Stimulated activated CD8-positive, alpha-beta memory T cell treated with anti-CD3 and anti-CD28 coated beads, Interleukin-4, amount 100 ng/mL, for 48 hours (primary cell): ENCODE measurements at places on chromosomes 2 and 18.

DNA sequence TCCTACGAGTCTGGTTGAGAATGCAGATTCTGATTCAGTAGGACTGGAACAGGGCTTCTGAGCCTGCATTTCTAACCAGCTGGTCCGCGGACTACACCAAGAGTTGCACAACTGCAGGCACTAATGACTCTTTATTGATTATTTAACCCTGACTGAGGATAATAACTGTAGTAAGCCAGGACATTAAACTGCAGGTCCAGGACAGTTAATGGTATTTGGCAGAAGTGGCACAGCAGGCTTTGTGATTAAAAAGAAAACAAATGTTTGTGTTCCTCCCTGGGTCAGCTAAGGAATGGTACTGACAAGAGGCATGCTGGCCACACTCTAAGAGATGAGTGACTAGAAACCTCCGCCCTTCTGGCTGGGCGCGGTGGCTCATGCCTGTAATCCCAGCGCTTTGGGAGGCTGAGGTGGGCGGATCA lies 59.4 kb downstream of the ALPK2 start:
- no peak for DNase-seq

DNA sequence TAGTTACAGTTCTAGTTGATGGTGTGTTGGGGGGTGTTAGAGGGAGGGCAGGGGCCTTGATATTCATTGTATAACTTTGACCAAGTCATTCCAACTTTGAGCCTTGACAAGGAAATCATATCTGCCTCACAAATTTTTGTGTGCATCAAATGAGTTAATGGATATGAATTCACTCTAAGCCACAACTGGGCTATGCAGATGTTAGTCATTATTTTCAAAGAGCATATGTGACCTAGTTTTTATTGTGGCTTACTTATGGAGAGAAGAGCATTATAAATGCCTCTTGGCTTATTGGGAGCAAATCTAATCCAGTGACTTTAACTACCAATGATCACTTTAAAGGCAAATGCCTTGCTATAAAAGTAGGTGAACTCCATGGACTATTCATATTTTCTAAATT lies 250.2 kb downstream of the LPIN1 start:
- DNase-seq, result no peak

- no peak for DNase-seq
Measured at GRCh38 chr2:62112179-62112578, 83.7 kb upstream of the B3GNT2 start.

DNA sequence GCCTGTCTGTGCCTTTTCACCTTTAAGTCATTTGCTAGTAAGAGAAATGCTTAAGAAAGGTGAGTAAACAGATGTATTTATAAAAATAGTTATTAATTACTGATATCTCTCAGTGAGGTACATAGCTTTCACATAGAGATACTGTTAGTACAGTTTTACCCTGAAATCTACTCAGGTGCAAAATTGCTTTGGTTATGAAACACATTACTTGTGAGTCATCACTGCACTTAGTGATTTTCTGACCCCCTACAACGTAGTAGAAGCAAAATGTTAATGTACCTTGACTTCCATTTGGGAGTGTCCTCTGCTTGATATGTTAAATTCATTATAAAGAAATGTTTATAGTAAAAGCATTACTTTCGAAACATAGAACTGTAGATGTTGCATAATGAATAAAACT lies 6.5 kb downstream of the GLS start:
- no peak for DNase-seq

DNA sequence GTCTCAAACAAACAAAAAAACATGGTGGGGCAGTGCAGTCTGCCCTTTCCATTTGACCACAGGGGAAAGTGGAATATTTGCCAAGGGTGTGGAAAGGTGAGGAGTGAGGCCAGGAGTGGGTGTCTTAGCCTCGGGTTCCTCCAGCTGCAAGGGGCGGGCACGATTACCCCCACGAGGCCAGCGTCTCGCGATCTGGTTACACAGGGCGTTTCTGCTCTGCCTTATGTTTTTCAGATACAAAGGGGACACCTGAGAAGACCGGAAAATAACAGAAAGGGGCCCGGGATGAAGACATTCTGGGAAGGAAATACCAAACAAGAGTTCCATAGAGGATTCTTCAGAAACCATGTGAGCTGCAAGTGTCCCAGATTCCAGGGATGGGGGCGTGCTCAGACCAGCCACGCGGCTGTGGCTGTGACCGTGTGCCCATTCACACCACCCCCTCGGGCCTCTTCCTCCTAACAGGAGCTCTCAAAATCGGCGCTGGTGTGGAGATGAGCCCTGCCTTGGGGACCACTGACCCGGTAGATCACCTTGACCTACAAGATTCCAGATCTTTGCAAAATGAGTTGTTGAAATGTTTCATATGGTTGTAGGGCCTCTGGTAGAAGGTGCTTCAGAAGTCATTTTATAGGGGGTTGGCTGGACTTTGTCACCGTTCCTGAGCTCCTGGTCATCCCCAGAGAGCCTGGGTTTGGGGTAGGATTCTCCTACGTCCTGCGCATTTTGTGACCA lies 34.2 kb downstream of the FAM178B start:
- no peak for DNase-seq

DNA sequence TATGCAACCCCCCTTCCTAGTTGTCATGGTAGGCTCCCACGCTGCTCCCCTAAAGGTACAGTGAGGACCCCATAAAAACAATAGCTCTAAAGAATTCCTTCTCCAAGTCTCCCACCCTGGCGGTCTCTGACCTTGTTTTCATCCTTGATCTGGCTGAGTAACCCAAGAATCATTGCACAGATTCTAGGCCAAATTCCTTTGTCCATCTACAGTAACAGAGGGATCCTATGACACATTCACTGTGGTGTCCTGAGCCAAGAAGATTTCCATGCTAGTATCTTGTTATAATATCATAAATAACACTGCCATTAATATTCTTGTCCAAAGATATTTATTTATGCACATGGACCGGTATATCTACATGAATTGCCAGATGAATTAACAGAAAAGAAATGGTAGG lies 240.2 kb downstream of the CYP26B1 start:
- DNase-seq, result no peak

DNA sequence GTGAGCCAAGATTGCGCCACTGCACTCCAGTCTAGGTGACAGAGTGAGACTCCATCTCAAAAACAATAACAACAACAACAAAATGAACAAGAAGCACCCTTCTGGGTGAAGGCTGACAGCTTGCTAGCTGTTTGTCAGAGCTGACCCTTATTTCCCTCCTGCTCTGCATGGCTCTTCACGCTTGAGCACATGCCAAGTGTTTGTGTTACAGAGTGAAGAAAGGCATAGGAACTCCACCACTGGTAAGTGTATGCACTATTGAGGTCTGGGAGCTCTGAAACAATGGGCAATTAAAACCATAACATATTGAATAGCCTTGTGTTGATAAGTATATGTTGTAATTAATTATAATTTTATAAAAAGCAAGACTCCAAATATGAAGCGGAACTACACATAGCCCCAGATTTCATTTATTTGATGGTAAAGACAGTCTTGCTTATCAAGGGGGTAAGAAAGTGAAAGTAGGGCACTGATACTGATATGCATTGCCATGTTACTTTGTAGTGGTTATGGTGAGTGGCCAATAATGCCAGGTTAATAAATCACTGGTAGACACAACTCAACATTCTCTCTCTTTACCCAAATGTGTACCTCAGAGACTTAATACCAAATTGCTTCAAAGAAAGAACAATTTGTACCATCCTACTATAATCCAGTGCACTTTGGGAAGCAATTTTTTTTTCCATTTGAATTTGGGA lies 163.4 kb downstream of the VWC2L start:
- DNase-seq, result no peak

- no peak for DNase-seq
Measured at GRCh38 chr2:208252716-208253492, 2.0 kb downstream of the IDH1 start.

- no peak for DNase-seq
Measured at GRCh38 chr2:184463102-184463865, 135.0 kb upstream of the ZNF804A start.

DNA sequence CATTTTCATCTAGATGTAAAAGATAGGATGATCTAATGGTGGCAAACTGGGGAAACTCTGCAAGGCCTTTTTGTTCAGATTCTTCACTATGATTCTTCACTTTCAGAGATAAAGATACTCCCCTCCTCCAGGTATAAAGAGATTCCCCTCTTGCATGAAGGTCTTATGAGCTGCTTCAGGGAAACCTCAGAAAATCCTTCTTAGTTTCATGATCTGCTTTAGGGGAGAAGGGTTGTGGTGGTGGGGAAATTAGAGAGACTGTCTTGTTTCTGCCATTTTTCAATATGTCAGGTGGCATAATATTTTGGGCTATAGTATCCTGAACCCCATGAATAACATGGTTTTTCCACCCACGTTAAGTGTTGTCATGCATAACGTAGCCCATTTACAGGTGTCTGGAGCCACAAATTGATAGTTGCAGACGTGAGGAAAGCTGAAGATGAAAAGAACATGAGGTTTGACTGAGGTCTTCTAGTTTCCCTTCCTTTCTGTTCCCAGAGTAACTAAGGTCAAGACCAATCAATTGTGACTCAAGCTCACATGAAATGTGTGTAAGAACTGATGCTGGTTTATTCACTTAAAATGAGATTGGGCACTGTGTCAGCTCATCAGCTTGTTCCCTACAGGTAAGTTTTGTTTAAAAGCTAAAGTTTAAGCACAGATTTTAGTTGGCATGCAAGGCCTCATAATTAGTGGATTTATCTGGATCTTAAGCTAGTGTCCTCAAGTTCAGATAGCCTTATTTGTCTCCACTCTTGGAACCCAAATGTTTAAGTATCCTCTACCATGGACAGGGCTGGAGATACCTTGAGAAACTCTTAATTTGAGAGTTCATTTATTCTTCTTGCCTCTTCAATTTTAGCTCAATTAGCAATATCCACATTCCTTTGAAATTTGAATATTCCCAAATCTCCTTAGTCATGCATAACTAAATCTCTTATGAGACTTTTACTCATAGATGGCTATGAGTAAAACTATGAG lies 304.5 kb upstream of the FANCL start:
- no peak for DNase-seq

DNA sequence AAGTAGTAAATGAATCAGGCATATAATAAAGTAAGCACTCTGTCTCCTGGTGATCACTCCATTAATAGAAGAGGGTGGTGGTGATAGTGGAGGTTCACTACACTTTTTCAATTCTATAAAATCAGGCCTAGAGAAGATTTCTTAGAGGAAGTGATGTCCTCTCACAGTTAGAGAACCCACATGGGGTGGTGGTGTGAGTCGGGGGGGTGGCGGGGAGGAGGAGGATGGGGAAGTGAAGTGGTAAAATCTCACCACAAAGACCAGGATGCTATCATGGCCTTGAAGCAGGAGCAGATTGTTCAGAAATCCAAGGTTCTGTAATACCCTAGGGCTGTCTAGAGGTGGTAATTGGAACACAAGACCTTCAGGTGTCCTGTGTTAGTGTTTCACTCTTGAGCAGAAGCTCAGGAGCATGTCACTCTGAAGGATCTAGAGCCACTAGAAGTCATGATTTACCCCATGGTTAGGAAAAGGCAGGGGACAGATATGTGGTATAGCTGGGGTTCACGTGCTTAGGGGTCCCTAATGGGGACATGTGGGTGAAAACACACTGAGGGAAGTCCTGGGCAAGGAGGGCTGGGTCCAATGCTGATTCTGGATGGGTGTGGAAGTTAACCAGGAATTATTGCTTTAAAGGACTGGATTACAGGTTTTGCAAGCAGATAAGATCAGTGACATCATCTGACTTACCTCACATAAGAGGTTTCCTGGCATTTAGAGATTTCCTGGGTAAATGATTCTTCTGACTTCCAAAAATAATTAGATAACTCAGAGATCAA lies 31.0 kb downstream of the RNF125 start:
- DNase-seq, result peak; percentile 67

DNA sequence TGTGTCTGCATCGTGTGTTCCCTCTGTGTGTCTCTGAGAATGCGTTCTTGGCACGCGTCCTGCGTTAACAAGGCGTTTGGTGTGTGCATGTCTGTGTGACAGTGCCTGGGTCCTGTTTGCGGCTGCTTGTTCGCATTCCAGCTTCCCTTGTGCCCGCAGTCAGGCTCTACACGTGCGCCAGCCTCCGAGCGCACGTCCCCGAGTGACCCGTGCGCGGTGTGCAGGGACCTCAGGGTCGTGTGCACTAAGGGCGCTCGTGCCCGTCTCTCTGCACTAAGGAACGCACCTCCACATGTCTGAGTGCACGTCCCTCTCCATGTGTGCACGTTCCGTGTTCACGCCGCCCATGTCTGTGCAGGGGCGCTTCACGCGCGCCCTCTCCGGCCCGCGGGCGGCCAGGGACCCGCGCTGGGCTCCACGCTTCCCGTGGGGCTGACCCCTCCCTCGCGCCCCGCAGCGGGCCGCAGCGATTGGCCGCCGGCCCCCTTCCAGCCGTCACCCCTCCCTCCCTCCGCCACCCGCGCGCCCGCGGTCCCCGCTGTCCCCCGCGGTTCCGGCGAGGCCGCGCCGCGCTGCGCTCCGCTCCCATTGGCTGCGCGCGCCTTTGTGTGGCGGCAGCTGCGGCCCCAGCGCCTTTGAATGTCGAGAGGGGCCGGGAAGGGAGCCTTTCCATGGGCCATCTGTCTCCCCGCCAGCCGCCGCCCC lies 229.4 kb downstream of the HAUS1 start:
- DNase-seq, result peak; percentile 46

DNA sequence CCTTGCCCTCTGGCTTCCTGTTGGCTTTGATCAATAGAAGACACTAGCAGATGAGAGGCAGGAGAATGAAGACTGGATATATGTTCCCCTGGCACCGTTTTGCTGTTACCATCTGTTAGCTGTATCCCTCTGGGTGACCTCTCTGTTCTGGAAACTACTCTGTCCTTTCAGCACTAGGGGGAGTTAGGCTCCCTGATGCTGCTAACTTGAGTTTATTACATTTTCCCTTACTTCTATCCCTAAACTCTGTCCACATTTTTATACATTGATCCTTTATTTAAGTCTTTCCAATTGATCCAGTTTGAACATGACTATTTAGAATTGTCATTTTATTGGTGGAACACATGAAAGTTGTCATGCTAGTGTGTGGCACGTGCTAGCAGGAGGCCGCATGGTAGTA lies 1014.3 kb upstream of the CDH2 start:
- no peak for DNase-seq

GRCh38 chr18:3620146-3621119 lies 170.5 kb downstream of the TGIF1 start:
- no peak for DNase-seq

DNA sequence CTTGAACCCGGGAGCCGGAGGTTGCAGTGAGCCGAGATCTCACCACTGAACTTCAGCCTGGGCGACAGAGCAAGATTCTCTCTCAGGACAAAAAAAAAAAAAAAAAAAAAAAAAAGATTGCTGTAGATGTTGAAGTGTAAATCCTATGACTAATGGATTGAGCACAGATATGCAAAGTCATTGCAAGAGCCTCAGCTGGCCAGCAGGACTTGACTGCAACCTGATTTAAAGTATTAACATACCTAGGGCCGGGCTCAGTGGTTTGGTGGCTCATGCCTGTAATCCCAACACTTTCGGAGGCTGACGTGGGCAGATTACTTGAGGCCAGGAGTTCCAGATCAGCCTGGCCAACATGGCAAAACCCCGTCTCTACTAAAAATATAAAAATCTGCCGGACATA lies 103.4 kb upstream of the MSH2 start:
- no peak for DNase-seq

GRCh38 chr18:34647251-34647650 lies 62.8 kb upstream of the DTNA start:
- no peak for DNase-seq

GRCh38 chr2:144466637-144467036 lies 53.3 kb downstream of the ZEB2 start:
- DNase-seq, result no peak
